Frontal cortex (tissue), 4 donors: ENCODE measurements at places on chromosomes 5 and 9. TPM values are rescaled to one million over a fixed set of nuclear protein-coding genes. Genes with fewer than 3 reads are reported as not detected.

- DNase-seq: no peak
Measured at GRCh38 chr9:21747175-21747574, 55.3 kb upstream of the MTAP start.

DNA sequence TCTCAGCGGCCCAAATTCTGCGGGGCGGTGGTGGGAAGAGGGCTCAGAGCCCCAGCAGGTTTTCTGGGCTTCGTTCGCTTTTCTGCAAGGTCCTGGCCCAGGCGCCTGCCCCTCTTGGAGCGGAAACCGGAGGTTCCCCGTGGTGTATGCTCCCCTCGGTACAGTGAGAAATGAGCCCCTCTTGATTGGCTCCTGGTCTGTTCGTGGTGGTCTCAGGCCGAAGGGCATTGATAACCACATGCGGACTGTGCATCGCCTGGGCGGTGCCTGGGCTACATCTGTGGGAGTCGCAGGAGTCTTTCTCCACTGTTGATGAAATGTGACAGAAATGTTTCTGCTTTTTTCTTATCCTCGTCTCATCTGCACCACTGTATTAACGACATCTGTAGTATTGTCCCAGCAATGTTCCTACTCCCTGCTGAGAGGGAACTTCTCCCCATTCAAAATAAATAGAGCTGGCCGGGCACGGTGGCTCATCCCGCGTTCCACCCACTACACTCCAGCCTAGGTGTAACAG, 682 bp downstream of the MAN1B1 start:
- DNase-seq: no peak

GRCh38 chr5:102718819-102719218, 36.3 kb upstream of the PAM start:
- no peak for DNase-seq

DNA sequence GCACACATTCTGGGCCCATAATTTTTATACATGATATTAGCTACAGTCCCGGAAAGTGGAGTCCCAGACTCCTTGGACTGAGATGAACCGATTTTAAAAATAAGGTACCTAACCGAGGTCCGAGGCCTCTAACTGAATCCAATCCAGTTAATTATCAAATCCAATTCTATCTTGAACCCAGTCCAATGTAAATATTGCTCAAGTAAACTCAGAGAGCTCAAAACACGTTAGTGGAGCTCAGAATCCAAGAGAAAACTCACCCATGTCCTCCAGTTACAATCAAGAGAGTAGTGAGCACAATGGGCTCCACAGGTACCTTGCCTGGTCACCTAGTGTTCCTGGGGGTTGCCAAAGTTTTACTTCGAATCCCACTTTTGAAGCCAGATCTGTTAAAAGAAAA, 37.9 kb upstream of the DIRAS2 start:
- DNase-seq: no peak

PCDHGB4 gene
- 8.6 TPM for total RNA-seq

TMEM215 gene
- 0.82 TPM for total RNA-seq

SPATA9 gene
- total RNA-seq: 0.82 TPM

GARNL3 gene
- 59.1 TPM for total RNA-seq

DNA sequence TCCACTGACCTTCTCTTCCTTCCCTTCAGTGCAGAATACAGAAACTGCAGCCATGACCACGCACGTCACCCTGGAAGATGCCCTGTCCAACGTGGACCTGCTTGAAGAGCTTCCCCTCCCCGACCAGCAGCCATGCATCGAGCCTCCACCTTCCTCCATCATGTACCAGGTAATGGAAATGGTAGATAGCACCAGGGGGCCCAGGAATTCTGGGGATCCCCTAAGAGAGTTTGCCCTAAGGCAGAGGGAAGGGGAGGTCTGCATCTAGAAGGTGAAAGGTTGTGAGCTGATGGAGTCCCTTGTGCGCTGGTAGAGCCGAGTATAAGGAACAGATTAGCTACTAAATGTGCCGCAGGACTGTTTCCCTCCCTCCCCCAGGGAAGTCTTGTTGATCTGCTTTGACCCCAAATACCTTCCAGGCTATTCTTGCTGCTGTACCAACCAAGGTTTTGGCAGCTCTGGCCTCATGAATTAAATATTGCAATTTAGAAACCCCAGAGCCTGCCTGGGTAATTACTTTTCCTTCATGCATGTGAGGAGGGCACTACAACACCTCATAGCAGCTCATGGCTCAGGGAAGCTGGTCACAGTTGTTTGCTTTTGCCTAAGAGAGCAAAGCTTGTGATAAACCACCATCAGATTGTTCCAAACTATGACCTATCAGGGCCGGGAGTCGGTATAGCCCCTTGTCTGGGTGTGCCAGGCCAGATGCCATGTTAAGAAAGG, 19.6 kb downstream of the CYFIP2 start:
- no peak for DNase-seq

- no peak for DNase-seq
Measured at GRCh38 chr9:13911473-13911872, 402.5 kb downstream of the NFIB start.

LCN1 gene
- not detected for total RNA-seq

DNA sequence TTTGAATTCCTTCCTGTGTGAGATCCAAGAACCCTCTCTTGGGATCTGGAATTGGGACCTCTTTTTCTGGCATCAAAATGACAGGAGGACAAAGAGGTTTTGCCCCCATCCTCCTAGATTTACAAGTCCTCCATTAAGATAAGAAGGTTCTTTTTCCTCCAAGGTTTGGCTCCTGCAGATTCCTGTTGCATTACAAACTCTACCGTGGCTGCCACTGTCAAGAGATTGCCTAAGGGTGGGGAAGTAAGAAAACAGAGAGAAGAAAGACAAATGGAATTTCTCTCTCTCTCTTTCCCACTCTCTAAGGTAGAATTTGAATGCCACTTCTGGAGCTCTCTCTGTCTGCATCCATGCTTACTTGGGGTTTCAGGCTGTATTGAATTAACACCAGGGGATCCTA, 12.0 kb upstream of the SVEP1 start:
- DNase-seq: no peak

DNA sequence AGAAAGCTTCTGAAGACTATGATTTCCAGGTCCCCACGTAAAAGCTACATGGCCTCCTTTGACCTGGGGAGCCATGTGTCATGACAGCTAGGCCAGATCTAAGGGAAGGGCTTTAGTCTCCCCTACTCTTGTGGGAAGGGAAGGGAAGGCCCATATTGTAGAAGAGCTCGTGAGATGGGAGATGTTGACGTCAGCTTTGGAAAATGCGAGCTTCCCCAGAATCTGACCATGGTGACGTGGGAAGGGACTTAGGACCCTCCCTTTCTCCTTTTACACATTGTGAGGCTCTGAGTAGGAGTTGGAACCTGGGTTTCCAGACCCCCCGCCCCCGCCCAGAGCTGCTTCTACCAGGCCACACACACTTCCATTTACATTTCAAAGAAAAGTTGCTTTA, 165.5 kb downstream of the SYK start:
- DNase-seq: no peak

FAM221B gene
- not detected for total RNA-seq

LCN15 gene
- not detected for total RNA-seq

LCN6 gene
- not detected for total RNA-seq

LNPEP gene
- total RNA-seq: 49.7 TPM

DNA sequence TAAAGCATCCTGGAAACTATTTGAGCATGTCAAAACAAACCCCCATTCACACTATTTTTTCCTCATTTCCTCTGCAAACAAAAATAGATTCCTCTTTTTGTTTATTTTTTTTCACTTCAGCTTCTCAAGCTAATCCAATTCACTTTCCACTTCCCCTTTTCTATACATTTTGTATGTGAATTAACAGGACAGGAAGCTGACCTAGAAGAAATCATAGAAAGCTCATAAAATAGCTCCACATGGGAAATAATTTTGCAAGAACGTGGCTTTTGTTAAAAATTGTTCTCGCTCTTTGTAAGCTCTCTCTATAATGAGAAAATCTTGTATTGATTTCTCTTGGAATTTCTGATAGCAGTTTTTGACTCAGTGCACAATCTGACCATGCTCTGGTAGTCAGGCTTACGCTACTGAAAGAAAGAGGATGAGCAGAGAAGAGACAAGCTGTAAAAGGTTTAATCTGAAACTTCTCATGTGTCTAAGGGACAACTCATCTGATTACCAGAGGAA, 215.8 kb downstream of the ADAMTS12 start:
- no peak for DNase-seq

INSL4 gene
- not detected for total RNA-seq

DNA sequence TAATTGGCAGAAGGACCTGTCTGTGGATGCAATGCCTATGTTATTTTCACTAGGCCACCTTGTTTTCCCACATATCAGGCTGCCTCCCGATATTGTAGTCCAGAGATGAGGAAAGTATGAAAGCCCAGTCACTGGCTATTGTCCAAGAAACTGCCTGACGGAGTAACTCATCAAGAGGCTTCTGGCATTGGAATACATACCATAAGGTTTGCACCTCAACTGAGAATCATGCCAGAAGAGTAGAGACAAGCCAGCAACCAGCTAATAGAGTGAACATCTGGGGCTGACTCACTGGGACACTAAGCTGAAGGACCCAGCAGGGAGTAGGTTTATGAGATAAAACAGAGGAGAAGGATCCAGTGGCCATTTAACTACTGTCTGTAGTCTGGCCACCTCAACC, 137.2 kb upstream of the FST start:
- DNase-seq: no peak

- no peak for DNase-seq
Measured at GRCh38 chr5:155831491-155831890, 495.5 kb upstream of the SGCD start.

- DNase-seq: no peak
Measured at GRCh38 chr9:2157277-2158110, 142.3 kb downstream of the SMARCA2 start.

DNA sequence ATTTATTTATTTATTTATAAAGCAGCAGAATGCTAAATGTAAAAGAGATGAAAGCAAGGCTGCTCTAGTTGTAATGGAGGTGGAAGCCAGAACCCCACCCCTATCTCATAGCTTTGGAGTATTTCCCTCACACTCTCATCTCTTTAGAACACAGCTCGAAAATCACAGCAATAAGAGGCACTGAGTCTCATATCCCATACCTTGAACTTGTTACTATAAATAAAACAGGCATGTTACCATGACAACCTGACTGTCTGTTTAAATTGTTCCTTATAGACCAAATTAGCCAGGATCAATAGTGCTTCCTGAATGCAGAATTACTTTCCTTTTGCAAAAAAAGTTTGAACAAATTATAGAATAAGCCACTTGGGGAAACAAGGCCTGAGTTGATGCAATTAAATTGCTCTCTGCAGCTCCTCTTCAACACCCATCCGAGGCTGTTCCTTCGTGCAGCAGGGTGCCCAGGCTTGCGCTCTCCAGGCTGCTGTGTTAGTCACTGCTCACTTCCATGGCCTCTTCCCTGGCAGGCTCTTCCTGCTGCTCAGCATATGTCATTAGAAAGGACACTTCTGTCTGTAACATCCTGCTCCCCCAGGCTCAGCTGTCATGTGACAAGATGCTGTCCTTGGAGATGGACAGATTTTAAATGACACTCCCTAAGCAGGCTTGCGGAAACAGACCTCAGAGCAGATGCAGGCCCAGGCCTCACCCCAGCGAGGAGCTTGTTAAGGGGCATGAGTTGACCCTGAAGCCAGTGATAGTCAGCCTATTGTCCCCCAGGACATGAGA, 120.2 kb downstream of the CARTPT start:
- no peak for DNase-seq

DNA sequence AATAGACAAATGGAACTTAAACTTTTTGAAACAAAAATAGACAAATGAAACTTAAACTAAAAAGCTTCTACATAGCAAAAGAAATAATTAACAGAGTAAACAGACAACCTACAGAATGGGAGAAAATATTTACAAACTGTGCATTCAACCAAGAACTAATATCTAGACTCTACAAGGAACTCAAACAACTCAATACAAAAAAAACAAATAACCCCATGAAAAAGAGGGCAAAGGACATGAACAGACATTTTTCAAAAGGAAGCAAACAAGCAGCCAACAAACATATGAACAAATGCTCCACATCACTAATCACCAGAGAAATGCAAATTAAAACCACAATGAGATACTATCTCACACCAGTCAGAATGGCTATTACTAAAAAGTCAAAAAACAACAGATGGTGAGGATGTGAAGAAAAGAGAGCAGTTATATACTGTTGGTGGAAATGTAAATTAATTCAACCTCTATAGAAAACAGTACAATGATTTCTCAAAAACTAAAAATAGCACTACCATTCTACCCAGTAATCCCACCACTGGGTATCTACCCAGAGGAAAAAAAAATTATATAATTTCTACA, 170.8 kb upstream of the RGMB start:
- no peak for DNase-seq

DNA sequence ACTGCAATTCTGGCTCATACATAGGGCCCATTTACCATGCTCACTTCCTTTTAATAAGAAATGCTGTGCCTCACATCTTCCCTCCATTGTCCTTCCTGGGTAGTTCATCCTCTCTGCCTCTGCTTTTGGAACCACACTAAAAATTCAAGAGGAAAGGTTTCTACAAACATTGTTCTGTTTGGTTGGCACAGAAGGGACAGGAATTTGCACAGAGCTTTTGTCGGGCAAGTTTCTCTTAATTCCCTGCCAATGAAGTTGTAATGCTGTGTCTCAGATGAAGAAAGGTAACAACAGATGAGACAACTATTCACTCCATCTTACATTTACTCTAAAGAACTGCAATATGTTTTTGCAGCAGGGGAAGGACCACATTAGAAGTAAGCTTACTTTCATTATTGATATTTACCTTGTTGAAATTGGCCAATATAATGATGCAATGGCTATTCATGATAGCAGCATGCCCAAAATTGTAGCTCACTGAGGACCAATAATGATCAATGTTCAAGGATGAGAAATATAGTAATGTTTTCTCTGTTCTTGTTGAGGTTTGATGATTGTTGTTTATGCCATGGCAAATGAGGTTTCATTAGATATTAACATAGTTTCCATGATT, 82.5 kb upstream of the HMHB1 start:
- no peak for DNase-seq

DNA sequence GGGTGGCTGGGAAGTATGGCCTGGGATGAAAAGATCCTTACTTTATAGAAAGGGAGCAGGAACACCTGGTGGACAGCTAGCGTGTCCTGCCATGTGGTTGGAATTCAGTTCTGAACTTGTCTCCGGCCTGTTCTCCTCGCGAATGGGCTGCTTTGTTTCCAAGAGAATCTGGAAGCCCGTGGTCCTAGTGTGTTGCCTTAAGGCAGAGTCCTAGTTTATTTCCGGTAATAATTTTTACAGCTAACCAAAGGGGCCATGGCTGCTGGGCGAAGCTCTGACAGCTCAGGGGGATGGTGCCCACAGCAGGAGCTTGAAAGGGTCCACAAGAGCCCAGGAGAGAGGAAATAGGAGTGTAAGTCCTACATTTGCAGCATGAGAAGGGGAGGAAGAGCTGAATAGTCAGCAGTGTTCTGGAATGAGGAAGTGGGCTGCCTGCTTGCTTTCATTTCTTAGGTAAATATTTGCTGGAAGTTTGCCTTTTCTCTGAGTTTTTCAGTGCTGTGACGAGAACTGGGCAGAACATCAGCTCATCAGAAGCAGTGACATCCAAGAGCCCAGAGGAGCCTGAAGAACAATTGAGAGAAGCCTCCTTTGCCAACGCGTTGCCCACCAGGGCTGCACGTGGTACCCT, 13.1 kb upstream of the IGFBPL1 start:
- DNase-seq: no peak

- no peak for DNase-seq
Measured at GRCh38 chr5:178522361-178522760, 67.8 kb downstream of the COL23A1 start.
